Stimulated activated CD4-positive, alpha-beta T cell treated with anti-CD3 and anti-CD28 coated beads, TNF-alpha, amount 100 ng/mL, for 1 hour (primary cell): ENCODE measurements at places on chromosomes 4 and X.

GRCh38 chr4:4792466-4792865 lies 67.0 kb upstream of the MSX1 start:
- DNase-seq = no peak

GRCh38 chr4:139368998-139369397 lies 66.7 kb upstream of the NDUFC1 start:
- no peak for DNase-seq

DNA sequence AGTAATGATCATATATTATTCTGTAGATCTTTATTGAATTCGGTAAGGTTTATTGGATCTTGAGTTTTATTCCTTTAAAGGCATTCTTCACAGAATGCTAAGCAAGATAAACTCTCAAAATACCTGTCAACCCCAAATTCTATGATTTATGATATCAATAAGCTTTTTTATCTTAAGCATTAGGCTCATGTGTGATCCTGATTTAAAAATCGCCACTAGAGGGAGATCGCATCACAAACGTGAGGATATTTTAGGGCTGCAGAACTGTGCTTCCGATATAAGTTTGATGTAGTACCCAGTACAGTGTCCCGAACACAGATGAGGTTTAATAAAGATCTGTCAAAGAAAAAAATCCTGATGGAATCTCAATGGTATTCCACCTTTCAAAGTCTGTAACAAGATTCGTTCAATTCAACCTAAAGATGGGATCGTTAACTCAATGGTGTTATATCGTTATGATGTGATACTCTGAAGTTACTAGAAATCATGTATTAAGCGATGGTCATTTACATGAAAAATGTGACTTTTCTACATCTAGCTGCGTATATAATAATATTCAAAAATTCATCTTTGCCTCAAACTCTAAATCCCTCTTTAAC lies 169.0 kb downstream of the CORIN start:
- DNase-seq = no peak

DNA sequence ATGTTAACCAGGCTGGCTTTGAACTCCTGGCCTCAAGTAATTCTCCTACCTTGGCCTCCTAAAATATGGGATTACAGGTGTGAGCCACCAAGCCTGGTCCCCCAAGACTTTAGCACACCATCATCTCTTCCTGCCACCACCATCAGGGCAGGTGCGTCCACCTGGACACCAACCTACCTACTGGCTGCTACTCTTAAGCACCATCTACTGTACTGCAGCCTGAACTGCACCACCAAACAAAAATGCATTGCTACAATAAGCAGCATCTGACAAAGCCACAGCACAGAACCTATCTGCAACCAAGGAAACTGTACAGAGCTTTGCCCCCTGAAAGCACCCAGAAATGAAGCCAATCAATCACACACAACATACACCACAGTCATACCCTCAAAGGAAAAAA lies 139.7 kb downstream of the EFHC2 start:
- DNase-seq = no peak

GRCh38 chrX:71917621-71918343 lies 7.1 kb downstream of the NHSL2 start:
- DNase-seq = no peak
